Frontal cortex (tissue), 4 donors: ENCODE measurements at places on chromosomes 7 and 10. TPM values are rescaled to one million over a fixed set of nuclear protein-coding genes. Genes with fewer than 3 reads are reported as not detected.
A peak's percentile ranks its signal among the peaks of the same experiment; 100 is the strongest.

The CHN2 gene
- total RNA-seq = 96.6 TPM

The SPDYE2B gene
- not detected for total RNA-seq

The PDZD7 gene
- total RNA-seq = 10.2 TPM

The ZNF727 gene
- 2.4 TPM for total RNA-seq

The NODAL gene
- total RNA-seq = 2.0 TPM

The CHST12 gene
- 2.0 TPM for total RNA-seq

The TRIM50 gene
- not detected for total RNA-seq

The C7orf57 gene
- under 0.01 TPM for total RNA-seq

The SH2D4B gene
- total RNA-seq = 1.2 TPM

The PHKG1 gene
- total RNA-seq = 3.7 TPM

The RGR gene
- total RNA-seq = not detected

DNA sequence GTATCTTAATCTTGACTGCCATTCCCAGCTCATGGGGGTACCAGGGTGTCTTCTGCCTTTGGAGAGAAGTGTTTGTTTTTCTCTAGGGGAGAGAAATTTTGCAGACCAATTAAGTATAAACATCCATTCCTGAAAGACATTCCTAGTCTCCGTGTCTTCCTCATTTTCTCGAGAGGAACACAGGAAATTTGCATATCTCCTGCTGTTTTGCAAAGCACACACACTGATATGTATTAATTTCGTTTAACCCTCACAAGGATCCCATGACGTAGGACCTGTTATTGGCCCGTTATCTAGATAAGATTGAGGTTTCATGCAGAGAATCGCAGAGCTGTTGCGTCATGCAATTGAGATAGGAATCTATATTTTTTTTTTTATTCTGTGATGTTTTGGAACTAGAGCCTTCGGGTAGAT lies 944 bp downstream of the RHBDD2 start:
- DNase-seq = no peak

GRCh38 chr10:77756319-77757232 lies 119.0 kb upstream of the KCNMA1 start:
- DNase-seq = no peak

GRCh38 chr10:74738985-74739567 lies 87.3 kb upstream of the KAT6B start:
- DNase-seq = no peak

- peak; percentile 55 for DNase-seq
These were observed 899 bp downstream of the PUS7 start for GRCh38 chr7:105521027-105521716.

DNA sequence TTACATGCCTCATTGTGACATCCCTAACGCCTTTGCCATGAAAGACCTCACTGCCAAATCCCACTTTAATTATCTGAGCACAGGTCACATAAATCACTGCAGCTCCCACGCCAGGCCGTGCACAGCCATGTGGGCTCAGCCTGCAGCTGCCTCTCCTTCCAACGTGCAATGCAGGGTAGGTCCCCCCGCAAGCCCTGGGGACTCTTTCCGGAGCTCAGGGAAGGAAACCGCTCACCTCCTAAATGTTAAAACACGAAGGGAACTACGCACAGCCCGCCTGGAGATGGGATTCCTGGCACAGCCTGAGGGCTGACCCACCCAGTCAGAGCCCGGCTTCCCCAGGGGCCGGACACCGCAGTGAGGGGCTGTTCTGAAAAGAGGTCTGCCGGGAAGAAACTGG lies 128.0 kb downstream of the MAD1L1 start:
- DNase-seq = no peak

- no peak for DNase-seq
These were observed 34.1 kb downstream of the BLVRA start for GRCh38 chr7:43792471-43793150.

DNA sequence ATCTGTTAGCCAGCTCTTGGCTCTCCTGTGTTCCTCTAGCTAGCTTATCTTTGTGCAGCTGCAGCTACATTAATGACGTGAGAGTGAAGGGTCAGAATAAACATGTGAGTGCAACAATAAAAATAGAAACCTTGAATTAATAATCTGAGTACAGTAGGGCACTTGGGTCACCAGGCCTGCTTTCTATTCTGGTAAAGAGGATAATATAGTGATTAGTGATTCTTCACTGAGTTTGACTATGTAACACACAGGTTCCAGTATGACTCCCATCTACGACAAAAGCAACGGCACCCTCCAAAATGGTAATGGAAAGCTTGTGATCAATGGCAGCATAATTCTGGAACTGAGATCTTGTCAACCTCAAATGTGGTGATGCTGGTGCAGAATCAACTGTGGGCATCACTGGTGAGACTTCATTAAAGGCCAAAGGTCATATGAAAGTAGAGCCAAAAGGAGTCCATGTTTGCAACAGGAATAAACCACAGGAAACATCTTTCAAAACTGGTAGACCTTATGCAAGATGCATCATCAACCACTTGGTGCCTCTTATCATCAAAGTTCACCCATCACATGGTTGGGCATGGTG lies 77.6 kb downstream of the NRBF2 start:
- no peak for DNase-seq

- peak; percentile 48 for DNase-seq
These were observed 41.7 kb upstream of the LOXL4 start for GRCh38 chr10:98309366-98310355.

GRCh38 chr7:46705386-46706255 lies 784.5 kb upstream of the IGFBP3 start:
- no peak for DNase-seq

DNA sequence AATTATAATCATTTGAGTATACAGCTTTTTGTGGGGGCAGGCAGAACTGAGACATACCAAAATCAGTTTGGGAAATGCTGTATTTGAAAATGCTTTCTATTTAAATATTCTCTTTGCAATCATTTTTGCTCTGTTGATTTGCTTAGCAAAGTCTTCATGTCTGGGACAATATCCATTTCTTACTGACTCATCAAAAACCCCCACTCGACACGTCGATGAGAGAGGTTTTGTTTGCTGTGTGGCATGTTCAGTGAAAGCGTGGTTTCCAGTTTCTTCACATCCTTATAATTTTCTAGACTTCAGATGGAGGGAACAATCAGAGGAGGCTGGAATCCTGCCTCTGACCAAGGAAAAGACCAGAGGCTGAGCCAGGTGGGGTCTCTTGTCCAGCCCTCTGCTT lies 28.9 kb downstream of the HTRA1 start:
- DNase-seq = no peak

GRCh38 chr10:6232846-6233724 lies 30.4 kb downstream of the PFKFB3 start:
- DNase-seq = peak; percentile 33

GRCh38 chr7:155948845-155949244 lies 136.6 kb upstream of the SHH start:
- DNase-seq = no peak

DNA sequence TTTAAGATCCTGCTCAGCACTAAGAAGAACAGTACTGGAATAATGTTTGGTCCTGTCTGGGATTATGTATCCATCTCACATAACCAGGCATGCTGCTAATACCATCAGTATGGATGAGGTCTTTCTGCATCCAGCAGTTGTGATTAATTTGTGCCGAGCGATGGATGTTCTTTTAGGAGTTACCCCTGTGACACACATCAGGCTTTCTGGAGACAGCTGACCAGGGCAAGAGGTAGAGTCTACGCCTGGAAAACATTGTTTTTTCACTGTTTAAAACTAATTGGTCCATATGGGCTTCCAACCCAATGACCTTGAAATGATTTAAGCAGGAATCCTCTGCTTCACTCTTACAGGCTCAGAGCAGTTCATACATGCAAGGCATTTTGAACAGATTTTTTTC lies 603.0 kb downstream of the PCDH15 start:
- DNase-seq = no peak

GRCh38 chr10:4310172-4310571 lies 515.8 kb upstream of the AKR1E2 start:
- no peak for DNase-seq

DNA sequence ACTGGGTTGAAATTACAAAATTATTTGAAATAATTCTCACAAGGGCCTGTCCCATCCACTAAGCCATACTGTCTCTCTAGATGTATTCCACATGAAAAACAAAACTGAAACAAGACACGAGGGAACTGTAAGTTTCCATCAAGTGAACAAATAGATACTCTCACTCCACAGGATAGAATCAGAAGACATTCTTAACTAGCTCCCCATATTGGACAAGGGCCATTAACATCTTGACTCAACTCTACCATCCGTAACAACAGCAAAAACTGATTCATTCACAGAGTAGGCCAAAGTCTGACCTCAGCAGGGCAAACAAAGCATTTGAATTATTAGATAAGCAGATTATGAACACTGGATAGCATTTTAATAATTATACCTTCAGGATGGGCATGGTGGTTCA lies 29.1 kb downstream of the UBE2H start:
- DNase-seq = no peak

DNA sequence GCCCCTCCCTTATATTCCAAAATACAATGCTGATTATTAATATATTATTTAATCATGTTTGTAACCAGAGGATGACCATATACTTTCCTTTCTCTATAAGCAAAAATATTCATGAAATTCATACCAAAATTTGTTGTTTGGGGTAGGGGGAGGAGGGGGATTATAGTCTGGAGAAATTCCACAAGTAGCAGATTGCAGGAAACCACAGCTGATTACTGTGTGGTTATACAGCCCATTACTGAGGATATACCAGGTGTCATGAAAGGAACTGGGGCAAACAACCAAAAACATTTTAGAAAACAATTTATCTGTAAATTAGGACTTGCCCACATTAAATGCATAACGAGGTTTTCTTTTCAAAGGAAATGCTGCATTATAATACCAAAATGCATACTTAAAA lies 50.3 kb downstream of the SEMA3C start:
- DNase-seq = no peak

DNA sequence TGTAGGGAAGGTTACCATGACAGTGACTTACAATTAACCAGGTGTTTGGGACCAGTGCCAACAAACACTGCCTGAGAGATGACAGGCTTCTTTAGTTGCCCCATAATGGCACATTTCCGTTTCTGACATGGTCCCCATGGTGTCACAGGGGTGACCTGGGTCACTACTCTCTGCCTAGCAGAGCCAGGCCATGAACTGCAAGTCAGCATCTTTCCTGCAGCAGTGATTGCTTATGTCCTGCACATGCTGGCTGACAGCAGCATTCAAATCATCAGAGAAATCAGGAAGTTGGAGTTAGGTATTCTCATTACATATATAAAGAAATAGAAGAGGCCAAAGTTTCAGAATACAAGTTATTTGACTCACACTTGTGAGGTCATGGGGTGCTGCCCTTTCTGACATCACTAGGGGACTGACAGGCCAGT lies 47.1 kb upstream of the ZNRF2 start:
- no peak for DNase-seq

- DNase-seq = no peak
These were observed 31.1 kb downstream of the SH3PXD2A start for GRCh38 chr10:103824281-103824680.

GRCh38 chr7:54985426-54986330 lies 33.1 kb upstream of the EGFR start:
- no peak for DNase-seq

- no peak for DNase-seq
These were observed 79.9 kb upstream of the THSD7A start for GRCh38 chr7:11911900-11912299.

GRCh38 chr7:919114-919442 lies 35.4 kb downstream of the ADAP1 start:
- no peak for DNase-seq

DNA sequence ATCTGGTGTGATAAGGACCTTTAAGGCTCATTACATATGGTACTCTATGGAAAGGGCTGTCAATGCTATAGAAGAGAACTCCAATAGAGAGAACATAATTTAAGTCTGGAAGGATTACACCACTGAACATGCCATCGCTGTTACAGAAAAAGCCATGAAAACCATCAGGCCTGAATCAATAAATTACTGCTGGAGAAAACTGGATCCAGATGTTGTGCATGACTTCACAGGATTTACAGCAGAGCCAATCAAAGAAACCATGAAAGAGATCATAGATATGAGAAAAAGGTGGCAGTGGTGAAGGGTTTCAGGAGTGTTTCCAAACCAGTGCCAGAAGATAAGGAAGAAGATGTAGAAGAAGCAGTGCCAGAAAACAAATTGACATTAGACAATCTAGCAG lies 18.9 kb upstream of the GPR22 start:
- DNase-seq = no peak

DNA sequence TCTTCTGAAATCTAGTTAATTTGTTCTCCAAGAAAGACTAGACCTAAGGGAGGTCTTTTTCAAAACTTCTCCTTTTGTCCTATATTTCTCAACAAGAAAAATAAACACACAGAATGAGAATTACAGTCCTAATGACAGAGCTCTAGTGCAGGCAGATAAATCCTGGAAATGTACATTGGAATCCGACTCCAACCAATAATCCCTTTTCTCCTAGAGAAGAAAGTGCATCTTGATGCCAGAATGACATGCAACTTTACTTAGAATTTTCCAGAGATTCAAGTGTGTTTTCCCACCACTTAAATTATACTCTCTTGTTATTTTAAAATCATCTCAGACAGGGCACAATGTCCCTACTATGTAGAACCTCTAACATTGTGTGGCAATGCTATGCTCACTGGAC lies 68.2 kb downstream of the MET start:
- no peak for DNase-seq

- DNase-seq = no peak
These were observed 948 bp downstream of the ZNF138 start for GRCh38 chr7:64795176-64795575.

DNA sequence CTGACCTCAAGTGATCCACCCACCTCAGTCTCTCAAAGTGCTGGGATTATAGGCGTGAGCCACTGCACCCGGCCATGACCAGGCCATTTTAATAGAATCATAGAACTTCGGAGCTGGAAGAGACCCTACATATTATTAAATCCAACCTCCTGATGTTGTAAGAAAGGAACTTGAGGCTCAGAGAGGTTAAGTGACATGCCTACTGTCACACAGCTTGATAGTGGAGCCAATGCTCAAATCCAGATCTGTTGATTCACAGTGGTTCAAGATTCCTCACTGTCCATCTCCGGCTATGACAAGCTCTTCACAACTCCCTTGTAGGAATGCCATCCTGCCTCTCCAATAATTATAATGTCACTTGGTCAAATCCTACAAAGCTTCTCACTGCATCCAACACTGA lies 65.3 kb downstream of the MYOF start:
- no peak for DNase-seq

DNA sequence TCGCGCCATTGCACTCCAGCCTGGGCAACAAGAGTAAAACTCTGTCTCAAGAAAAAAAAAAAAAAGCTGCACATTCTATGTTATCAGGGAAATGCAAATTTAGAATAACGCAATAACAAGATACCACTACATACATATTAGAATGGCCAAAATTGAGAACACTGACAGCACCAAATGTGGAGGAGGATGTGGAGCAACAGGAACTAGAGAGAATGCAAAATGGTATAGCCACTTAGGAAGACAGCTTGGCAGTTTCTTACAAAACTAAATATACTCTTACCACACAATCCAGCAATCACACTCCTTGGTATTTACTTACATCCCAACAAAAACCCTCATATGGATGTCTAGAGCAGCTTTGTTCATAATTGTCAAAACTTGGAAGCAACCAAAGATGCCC lies 76.8 kb downstream of the ALOX5 start:
- no peak for DNase-seq

- no peak for DNase-seq
These were observed 39.3 kb upstream of the CDK6 start for GRCh38 chr7:92875719-92876118.

- DNase-seq = no peak
These were observed 5.7 kb downstream of the GLRX3 start for GRCh38 chr10:130141878-130142277.
